ENCODE measurements at places on chromosomes 1 and 21.

GRCh38 chr1:201269281-201269680 is 14.0 kb upstream of the PKP1 start:
- DNase-seq, result no peak

- DNase-seq, result no peak
Observed at GRCh38 chr1:245873068-245873467, 634.0 kb downstream of the SMYD3 start.

DNA sequence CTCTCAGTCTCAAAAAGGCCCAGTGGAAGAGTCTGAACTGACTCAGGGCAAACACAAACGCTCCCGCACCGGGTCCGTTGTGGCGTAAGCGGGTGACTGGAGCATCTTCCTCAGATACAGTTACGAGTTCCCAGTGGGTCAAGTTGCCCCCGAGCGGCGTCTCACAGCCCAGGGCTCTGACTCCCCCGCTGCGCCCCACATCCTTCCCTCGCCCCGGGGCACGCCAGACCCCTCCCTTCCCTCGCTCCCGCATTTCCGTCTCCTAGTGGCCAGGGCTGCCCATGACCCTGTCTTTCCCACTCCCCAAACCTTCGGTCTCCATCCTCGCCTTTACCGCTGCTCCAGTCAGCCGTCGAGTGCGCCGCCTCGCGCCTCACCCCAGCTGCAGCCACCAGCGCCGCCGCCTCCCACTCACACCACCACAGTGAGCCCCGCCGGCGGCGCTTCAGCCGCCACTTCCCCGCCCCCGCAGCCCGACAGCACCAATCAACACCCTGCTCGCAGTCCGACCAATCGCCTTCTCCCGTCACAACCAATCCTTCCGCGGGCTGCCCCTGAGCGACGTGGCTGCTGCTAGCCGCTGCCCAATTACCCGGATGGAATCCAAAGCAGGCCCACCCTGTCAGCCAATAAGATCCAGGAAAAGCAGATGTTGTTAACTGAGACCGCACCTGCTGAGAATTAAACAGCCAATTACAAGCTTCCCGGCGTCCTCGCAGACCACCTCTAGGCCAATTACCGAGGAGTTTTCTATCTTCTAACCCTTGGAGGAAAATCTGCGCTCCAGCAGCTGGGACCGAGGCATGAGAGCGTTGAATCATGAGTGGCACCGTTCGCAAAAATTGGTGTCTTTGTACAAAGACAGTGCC is at the start of gene TDRKH:
TDRKH (minus strand) TSS at position 430 of the 869 bp plus-strand sequence. CDS start 7,478 bp downstream, outside the sequence.
- DNase-seq, result peak; percentile 98

DNA sequence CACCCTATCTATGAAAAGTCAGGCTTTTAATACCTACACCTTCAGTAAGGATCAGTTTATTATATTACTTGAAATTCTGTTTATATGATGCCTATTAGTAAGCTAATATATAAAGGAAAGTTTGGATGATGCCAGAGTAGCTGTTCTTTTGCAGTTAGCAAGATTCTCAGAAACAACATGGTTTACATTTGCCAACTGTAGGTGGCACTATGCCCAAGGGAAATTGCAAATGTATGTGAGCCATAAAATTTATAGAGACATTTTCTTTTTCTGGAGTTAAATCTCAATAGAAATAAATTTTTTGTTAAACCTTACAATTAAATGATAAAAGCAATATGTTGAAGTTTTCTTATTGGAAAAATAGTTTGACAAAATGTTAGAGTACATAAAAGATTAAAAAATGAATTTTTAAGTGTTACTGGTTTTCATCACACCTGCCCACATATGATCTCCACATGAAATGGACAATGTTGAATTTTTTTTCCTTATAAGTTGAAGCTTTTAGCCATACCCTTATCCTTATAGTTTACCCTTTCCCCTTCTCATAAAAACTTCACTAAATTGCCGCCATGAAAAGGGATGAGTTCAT is 32.1 kb upstream of the EPHX4 start:
- peak; percentile 61 for DNase-seq

DNA sequence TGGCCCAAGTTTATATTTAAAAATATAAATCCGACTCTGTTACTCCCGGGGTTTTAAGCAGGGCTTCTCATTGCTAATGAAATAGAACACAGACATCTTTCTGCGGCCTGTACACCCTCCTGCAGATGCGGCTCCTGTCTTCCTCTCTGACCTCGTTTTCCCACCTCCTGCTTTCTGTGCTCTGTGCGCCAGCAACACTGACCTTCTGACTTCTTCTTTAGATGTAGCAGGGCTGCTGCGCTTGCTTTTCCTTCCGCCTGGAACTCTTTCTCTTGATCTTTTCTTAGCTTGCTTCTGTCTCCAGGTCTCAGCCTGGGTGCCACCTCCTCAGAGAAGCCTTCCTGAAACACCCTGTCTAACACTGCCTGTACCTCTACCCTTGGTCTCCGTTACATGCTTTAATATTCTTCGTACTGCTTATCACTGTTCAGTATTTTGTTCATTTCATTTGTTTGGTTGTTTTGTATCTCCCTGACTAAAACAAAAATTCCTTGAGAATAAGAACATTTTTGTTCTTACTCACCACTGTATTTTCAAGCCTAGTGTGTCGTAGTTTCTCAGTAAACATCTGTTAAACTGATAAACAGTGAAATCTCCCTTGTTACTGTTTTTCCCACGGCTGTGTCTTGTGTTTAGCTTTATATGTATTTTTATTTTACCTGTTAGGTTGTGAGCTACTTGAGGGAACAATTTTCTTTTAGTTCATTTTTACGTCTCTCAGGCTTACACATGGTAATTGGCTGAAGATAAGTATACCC is 79.0 kb downstream of the ST3GAL3 start:
- no peak for DNase-seq

DNA sequence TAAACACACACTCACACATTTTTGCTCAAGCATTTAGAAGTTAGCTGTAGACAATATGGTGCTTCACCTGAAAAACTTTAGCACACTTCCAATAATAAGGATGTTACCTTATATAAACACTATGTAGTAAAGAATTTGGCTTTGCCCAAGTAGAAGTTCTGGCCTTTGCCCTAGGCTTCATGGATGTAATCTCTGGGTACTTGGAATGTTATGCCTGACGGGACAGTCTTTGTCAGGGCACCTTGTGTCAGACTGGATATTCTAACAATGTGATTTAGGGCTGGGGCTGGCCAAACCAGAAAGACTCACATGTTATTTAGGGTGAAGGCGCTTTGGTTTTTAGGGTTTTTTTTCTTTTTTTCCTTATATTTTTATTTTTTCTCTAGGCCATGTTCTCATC is 34.8 kb upstream of the TRIM33 start:
- no peak for DNase-seq

DNA sequence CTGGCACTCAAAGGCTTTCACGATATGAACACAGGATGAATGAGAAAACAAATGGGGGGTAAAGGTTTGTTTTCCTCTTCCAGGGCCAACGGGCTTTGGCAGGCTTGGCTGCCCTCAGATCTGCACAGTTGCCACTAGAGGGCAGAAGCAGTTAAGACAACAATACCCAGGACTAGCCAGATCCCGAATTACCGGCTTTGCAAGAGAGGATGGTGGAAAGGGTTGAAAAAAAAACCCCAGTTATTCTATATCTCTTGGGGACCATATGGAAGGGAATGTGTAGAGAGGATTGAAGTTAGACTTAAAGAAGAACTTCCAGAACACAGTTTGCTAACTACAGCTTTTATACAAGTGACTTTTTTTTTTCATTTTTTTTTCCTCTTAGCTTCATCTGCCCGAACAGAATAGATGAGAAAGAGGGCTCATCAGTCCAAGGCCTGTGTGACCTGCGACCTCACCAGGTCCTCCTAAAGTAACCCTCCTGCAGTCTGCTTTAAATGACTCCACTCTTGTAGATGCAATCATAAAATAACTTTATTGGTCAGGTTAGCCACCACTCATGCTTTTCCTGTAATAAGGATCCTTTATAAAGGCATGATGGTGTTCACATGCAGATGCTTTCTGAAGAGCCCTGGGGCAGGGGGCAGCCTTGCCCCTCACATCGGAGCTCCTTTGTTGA is 10.7 kb downstream of the FMOD start:
- peak; percentile 71 for DNase-seq

- no peak for DNase-seq
Observed at GRCh38 chr1:111209622-111210021, 9.2 kb upstream of the DENND2D start.

DNA sequence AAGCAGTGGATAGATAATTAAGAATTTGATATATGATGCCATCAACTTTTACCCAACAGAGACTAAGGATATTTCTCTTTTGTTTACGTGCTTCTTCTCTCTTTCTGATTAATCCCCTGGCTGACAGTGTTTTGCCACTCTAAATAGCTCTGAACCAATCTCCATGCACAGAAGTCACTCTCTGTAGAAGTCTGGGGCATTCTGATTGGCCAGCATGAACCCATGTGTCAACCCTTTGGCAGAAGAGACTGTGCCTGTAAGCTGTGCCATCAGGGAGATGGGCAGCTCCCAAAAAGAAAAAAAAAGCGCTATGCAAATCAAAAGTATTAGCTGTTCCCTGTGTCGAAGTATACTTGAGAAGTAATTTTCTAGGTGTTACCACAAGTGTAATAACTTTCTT is 34.1 kb upstream of the NRIP1 start:
- no peak for DNase-seq

GRCh38 chr1:220807726-220808125 is 21.0 kb downstream of the MTARC1 start:
- DNase-seq, result no peak

- DNase-seq, result no peak
Observed at GRCh38 chr1:6801199-6801598, 15.9 kb downstream of the CAMTA1 start.

DNA sequence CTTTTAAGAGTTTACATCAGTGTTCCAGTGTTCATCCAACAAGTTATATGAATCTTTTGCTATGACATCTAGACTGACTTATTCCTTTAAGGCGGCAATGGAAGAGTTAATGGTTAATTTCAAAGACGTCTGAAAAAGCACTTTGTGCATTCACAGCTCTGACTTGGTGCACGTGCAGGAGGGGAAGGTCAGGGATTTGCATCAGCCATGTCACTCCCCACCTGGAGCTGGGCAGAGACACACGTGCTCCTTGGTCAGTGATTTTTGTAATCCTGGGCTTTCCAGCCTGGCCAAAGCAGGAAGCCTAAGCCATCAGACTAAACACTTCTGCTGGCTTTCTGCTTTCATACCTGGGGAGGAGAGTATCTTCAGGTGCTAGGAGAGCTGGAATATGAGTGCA is 96.3 kb downstream of the ST3GAL3 start:
- no peak for DNase-seq

DNA sequence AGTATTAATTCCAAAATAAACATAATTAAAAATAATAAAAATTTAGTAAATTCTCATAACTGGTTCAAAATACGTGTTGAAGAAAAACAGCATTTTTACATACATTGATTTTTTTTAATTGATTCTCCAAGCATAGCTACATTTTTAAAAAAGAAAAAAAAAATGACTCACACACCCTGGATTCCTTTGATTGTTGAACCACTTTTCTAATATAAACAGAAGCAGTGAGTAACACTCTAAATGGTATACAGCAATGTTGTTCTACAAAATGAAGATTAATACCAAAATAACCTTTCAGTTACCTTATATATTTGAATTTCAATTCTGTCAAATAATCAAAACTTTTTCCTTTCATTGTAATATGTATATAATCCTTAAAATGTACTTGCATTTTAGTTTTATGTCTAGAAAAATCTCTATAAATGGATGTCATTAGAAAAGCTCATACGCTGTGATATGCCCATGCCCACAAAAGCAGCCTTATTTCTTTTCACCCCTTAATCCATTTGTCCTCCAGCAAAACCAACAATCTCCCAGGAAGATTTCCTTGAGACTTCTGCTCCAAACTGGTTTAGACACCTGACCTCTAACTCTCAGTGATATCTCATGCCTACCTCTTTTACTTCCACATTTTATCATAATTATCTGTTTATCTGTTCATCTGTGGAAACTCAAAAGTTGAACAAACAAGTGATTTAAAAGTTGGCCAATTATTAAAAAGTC is 246.4 kb upstream of the NR5A2 start:
- no peak for DNase-seq

DNA sequence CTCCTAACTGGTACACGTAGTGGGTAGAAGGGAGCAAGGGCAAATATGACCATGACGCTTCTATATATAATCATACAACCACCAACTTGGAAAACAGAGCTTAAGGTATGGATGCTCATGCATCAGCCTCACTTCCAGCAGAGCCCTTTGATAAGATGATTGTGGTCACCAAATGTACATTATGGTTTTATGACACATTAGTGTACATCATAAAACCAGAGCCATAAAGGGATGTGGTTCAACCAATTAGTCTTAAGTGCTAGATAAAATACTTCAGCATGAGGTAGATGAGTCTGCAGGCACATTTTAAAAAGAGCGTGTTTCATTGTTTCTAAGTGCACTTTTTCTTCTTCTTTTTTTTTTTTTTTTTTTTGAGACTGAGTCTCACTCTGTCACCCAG is 43.7 kb downstream of the NIBAN1 start:
- no peak for DNase-seq

- no peak for DNase-seq
Observed at GRCh38 chr1:6723621-6724428, 22.2 kb upstream of the DNAJC11 start.

DNA sequence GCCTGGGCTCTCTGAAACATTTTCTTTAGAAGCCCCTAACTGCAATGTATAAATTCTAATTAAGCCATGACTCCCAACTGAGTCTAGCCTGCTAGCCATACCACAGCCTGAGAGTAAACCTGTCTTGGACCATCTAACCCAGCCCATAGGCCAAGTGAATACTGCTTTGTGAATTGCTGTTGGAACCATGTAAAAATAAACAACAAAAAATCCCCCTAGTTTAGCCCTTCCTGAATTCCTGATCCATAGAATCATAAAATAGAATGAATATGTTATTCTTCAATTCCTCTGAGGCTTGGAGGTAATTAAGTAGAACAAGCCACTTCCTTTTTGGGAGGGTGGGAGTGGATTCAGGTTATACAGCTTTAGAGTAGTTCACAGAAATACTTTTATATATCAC is 1496.4 kb downstream of the MRPL39 start:
- DNase-seq, result no peak

GRCh38 chr1:206666954-206667665 is 17.6 kb upstream of the MAPKAPK2 start:
- DNase-seq, result no peak

- DNase-seq, result peak; percentile 43
Observed at GRCh38 chr21:31133243-31133830, 95.1 kb upstream of the KRTAP19-8 start.

GRCh38 chr1:227218870-227219573 is 99.3 kb downstream of the CDC42BPA start:
- no peak for DNase-seq

- DNase-seq, result no peak
Observed at GRCh38 chr1:12525311-12526181, 92.5 kb downstream of the DHRS3 start.

DNA sequence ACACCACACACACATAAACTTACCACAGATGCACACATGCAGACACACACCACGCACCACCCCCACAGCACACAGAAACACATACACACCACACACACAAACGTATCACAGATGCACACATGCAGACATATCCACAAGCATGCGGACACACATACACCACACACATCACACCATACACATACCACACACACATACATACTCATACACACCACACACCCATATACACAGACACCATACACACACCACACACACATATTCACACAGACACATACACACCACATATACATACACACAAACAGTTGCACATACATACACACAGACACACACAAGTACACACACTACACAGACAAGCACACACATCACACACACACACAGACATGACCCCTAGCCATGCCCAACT is 37.5 kb upstream of the PDE9A start:
- DNase-seq, result no peak

GRCh38 chr1:54124906-54125305 is 27.9 kb downstream of the CDCP2 start:
- no peak for DNase-seq

- DNase-seq, result peak; percentile 45
Observed at GRCh38 chr1:154999571-155000410, 2.8 kb upstream of the ZBTB7B start.

- no peak for DNase-seq
Observed at GRCh38 chr1:237794071-237794470, 96.7 kb downstream of the ZP4 start.

All from CD4-positive, alpha-beta T cell treated with Interleukin-17A for 4 hours (primary cell).